Spleen (tissue), 13 donors: ENCODE measurements at places on chromosomes 16 and 17.

DNA sequence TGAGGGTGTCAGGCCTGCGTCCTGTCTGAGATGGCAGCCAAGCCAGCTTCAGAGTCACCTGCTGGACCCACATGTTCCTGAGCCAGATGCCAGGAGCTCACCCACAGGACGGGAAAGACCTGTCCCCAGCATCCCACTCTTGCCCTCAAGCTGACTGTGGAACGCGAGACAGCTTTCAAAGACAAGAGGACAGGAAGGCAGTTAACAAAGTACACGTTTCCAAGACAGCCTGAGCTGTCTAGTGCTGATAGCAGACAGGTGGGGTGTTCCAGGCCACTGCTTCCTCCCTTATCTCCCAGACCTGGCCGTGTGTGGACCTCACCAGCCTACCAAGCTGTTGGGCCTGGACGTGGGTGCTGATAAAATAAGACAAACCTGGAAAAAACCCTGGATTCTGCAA is 13.2 kb downstream of the CMTM3 start:
- DNase-seq: peak; percentile 47

- no peak for DNase-seq
These were observed 12.5 kb upstream of the RBBP6 start for GRCh38 chr16:24526701-24527495.

GRCh38 chr16:82146957-82147356 is 23.1 kb downstream of the MPHOSPH6 start:
- DNase-seq: no peak

DNA sequence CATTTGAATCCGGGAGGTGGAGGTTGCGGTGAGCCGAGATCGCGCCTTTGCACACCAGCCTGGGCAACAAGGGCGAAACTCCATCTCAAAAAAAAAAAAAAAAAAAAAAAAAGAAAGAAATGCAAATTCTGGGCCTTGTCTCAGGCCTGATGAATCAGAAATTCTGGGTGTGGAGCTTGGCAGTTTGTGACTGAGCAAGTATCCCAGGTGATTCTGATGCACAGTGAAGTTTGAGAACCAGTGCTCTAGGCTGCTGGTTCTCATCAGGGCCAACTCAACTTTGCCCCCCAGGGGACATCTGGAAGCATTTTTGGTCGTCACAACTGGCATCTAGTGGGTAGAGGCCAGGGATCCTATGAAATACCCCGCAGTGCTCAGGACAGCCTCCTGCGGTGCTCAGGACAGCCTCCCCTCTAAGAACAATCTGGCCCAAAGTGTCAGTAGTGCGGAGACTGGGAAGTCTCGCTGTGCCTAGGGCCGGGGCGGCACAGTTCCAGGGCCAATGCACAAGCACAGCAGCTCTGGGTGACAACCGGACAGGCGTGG is 55.9 kb downstream of the SDK2 start:
- DNase-seq: no peak

- no peak for DNase-seq
These were observed 87.7 kb downstream of the MRM3 start for GRCh38 chr17:869567-870525.

GRCh38 chr16:3738128-3738527 is 20.8 kb upstream of the TRAP1 start:
- no peak for DNase-seq

DNA sequence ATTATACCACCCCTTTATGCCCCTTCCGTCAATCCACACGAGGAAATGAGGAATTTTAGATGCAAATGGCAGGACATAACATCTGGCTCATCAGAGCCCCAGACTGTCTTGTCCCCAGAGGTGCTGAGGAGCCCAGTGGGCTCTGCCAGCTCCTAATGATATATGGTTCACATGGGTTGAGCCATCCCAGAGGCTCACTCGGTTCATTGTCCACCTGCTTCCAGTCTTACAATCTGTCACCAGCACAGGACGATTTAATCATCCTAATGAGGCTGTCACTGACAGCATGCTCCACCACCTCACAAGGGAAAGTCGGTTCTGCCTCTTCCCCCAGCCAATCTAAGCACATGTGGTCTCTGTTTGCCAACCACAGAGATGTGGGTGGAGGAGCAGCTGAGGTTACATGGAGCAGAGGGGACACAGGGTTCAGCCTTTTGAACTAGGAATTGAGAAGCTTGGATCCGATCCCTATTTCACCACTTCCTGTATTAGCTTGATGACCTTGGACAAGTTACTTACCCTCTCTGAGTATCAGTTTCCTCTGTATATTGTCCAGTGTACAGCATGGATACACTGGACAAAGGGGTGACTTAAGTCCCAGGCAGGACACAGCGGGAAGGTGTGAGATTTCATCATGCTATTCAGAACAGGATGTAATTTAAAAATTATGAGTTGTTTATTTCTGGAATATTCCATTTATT is 27.0 kb upstream of the DHX8 start:
- no peak for DNase-seq

- no peak for DNase-seq
These were observed 380.4 kb upstream of the EEF2KMT start for GRCh38 chr16:5478036-5478435.

GRCh38 chr17:47643116-47643515 is 6.6 kb upstream of the KPNB1 start:
- no peak for DNase-seq

- DNase-seq: no peak
These were observed 46.5 kb downstream of the STX8 start for GRCh38 chr17:9529033-9529700.

DNA sequence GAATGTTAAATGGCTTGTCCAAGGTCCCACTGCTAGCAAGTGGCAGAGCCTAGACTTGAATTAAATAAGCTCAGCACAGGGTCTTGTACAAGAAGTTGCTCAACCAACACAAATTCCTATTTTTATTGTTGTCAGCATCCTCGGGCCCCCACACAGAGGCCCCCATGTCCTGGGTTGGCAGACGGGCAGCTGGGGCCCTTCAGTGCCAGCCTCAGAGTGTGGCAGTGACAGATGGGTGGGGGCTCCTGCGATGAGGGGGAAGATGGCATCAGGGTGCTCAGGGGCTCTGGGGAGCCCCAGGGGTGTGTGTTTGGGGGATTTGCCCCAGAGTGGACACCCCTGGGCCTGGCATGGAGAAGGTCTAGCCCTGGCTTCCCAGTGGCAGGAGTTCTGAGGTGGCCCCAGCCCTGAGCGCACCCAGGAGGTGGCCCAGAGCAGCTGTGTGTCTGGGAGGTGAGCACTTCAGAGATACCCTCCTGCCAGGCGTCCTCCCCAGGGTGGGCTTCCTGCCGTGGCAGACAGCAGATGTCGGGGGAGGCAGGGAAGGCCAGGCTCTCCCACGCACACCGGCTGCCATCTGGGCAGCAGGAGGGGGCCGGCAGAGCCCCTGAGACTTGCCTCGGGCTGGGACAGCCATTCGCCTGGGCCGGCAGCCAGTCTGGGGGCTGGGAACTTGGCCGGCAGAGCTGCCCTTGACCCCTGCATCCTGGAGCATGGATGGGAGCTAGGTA is 150.8 kb downstream of the C16orf78 start:
- peak; percentile 64 for DNase-seq

GRCh38 chr17:57781386-57782061 is 36.4 kb upstream of the CCDC182 start:
- DNase-seq: no peak

DNA sequence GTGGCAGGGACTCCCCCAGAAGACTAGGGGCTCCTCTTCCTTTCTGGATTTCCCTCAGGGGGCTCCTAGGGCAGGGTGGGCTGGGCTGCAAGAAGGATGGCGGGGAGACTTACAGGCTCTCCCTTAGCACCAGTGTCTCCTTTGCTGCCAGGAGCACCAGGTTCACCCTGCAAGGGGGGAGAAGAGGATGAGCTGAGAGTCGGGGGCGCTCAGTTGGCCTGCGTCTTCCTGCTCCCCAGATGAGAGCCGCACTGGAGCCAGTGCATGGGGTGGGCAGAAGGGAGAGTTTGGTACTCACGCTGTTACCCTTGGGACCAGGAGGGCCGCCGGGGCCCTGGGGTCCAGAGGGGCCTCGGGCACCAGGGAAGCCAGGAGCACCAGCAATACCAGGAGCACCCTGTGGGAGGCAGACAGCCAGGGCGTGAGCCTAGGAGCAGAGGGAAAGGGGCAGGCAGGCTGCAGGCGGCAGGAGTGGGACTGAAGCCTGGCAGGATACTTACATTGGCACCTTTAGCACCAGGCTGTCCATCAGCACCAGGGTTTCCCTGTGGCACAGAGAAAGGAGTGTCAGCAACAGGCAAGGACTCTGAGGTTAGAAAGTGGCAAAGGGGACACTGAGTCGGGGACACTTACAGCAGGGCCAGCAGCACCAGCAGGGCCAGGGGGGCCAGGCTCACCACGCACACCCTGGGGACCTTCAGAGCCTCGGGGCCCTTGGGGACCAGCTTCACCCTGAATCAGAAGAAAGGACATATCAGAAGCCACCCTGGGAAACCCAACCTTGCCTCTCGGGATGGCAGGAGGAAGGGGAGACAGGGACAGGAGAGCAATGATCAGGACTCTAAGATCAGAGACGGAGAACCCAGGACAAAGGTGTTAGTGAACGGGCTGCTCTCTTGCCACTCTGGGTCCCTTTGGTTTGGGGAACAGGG is 6.2 kb downstream of the COL1A1 start:
- no peak for DNase-seq

DNA sequence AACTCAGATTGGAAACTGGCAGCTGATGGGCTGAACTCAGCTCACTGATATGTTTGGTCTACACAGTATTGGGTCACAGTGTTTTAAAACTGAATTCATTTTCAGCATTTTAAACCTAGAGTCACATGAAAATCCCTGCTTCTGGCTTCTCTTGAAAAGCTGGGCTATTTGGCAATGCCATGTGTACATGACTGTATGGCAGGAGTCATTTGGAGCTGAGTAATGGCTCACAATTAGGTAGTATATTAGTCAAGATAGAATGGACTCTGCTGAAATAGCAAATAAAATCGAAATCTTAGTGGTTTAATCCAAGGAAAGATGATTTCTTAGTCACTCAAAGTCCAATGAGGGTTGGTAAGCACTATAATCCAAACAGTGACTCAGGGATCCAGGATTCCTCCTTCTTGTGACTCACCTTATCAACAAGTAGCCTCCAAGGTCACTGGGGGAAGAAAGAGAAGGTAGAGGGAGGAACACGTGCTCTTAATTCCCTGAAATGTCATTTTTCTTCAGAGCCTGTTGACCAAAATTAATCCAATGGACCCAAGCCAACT is 13.9 kb upstream of the PMP22 start:
- no peak for DNase-seq

GRCh38 chr17:44069974-44070454 is 521 bp upstream of the G6PC3 start:
- DNase-seq: no peak

DNA sequence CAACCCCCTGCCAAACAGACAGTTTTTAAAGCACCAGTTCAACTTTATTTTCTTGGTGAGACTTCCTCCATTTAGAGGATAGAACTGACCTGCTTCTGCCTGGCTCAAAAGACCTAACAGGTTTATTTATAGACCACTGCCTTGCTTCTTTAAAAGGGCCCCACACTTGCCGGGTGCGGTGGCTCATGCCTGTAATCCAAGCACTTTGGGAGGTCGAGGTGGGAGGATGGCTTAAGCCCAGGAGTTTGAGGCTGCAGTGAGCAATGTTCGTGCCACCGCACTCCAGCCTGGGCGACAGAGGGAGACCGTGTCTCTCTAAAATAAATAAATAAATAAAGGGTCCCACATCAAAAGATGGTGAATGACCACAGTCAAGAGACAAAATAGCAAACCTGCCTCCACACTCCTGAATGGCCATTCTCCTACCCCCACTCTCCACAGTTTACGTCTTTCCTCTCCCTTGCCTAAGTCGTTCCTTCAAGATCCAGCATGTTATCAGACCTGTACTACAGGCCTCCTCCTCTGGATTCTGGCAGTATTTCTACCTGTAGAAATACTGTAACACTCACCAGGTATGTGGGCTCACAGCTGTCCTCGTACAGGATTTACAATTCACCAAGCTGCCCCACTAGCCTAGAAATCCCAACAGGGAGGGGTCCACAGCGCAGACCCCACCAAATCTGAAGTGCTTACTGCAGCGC is 95.6 kb downstream of the SMG6 start:
- DNase-seq: no peak

DNA sequence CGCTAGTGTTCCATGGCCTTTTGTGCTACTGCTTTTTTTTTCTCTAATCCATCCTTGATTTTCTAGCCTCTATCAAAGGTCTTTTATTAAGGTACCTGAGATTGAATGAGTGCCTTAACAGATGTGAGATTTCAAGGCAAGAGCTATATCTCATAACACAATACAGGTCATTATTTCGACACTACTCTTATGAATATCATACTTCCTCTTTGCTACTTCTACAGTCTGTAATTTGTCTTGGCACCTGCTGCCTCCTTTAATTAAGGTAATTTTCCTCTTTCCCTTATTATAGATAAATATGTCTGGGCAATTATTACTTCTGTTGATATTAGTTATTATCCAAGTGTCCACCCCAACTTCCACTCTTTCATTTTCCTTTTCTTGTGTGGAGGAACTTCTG is 5.3 kb downstream of the KRT28 start:
- DNase-seq: no peak

DNA sequence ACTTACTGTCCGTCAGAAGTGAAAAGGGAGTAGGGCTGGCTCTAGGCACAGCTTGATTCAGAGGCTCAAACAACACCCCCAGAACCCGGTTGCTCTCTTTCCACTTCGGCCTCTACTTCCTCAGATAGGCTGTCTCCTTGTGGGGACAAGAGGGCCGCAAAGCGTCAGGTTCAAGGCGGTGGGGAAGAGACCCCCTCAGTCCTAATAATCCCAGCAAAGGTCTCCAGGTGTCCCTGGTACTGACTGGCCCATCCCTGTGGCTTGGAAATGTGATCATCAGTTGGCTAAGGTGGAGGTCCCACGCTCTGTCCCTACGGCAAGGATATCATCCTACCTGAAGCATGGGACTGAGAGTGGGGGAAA is 26.0 kb downstream of the NGFR start:
- peak; percentile 12 for DNase-seq

DNA sequence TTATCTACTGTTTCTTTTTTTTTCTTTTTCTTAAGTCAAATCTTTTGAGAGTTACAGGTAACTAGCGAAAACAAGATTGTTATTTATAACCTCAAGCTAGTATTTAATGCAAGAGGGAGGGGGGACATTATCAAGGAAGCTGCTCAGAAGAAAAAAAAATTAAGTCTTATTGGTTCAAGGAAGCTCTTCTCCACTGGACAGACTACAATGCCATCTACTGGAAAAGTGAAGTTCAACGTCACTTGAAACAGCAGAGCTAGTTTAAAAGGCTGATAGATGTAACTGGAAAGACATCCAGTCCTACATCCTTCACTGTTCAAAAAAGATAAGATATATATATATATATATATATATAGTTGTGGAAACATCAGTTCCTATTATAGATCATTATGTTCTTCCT is 418.0 kb upstream of the PSMD7 start:
- DNase-seq: no peak

DNA sequence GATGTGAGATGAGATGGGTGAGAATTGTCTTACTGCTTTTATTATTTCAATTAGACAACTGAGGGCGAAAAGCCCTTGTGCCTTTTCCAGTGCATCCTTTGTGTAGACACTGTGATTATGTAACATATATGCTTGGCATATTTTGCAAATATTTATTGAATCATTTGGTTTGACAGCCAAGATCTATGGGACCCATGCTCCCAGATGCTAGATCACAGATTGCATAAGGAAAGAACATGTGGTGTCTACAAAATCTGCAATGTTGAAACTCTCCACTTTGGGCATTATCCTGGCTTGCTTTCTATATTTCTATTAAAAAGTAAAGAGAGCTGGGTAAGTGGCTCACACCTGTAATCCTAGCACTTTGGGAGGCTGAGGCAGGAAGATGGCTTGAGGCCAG is 4.8 kb upstream of the COG1 start:
- no peak for DNase-seq
